ENCODE measurements at places on chromosomes 12 and 14. TPM values are rescaled to one million over a fixed set of nuclear protein-coding genes. Genes with fewer than 3 reads are reported as not detected.

GRIP1 gene
- total RNA-seq = not detected

C14orf132 gene
- 22.6 TPM for total RNA-seq

DNA sequence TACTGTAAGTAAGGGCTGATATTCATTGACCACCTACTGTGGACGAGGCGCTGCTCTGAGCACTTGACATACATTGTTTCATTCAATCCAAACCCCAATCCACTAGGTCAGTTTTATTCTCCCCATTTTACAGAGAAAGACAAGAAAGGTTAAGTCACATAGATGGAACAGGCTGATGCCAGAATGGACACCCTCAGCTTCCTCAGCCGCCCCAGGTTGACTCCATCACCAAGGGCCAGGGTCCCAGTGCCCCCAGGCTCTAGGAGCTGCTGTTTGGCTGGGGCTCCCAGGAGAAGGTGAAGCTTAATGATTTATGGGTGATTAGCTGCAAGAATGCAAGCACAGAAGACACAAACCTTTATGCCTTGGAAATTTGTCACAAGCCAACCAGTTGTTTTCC is 671 bp upstream of the AQP2 start:
- DNase-seq = no peak

CHD8 gene
- 28.6 TPM for total RNA-seq

DNA sequence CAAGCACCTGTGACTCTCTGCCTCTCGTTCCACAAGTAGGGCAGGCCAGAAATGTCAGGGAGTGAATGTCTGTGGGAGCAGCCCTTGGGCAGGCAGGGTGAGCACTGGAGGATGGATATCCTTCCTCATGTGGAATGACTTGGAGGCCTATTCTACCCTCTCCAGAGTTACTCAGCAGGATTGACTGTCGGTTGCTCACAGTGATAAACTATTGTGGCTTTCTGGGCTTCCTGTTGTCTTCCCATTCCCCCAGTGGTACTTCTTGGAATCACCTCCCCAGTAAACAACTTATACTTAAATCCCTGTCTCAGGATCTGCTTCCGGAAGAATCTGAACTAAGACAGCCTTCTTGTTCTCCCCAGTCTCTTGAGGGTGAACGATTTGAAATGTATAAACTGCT is 79.6 kb upstream of the MANSC4 start:
- DNase-seq = peak; percentile 35

GRCh38 chr14:64238049-64238448 is 56.1 kb downstream of the ESR2 start:
- no peak for DNase-seq

DNA sequence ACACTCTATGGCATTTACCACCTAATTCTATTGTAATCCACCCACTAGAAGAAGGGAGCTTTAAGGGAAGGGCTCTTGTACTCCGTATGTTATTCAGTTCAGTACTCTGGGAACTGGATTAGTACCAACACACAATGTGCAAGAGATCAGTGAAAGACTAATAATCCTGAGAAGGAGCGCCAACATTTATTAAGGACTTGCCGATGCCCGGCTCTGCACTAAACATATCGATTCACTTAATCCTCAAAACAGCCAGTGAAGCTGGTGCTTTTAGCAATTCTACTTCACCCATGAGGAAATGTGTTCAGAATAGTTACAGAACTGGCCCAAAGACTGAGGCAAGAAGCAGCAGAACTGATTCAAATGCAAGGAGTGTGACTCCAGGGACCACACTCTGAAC is 80.9 kb downstream of the RPS6KA5 start:
- no peak for DNase-seq

PRKD1 gene
- total RNA-seq = 4.3 TPM

- no peak for DNase-seq
Measured at GRCh38 chr14:41299924-41300323, 306.8 kb upstream of the LRFN5 start.

- DNase-seq = no peak
Measured at GRCh38 chr12:2051700-2052621, 826 bp upstream of the CACNA1C start.

DNA sequence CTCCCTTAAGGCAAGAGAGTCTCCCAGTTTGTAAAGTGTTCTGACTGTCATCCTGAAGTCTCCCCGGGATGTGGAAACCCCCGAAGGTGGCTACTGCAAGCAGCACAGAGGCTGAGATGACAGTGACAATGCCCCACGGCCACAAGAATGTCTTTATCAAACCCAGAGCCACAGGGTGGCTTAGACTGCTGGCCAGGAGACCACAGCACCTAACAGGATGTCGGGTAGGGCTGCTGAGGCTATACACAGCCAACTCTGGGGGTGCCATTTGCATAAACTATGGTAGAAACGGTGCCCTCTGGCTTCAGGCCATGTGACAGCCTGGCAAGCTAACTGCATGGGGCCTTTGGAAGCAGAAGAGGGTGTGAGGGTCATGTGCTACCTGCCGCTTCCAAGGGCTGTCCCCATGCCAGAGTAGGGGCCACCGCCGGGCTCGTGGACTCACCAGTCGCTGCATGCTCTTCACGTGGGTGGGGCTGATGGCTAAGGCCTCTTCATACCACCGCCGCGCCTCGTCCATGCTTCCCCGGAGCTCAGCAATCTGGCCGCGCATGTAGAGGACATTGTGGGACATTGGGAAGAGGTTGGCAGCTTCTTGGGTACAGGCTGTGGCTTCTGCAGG is 180.9 kb downstream of the CALM1 start:
- DNase-seq = no peak

KCNC2 gene
- not detected for total RNA-seq

- DNase-seq = no peak
Measured at GRCh38 chr14:21308132-21308478, 28.2 kb downstream of the RPGRIP1 start.

- no peak for DNase-seq
Measured at GRCh38 chr12:62841846-62842245, 93.1 kb downstream of the PPM1H start.

GPHN gene
- 12.1 TPM for total RNA-seq

PRR13 gene
- total RNA-seq = 86.6 TPM

DNA sequence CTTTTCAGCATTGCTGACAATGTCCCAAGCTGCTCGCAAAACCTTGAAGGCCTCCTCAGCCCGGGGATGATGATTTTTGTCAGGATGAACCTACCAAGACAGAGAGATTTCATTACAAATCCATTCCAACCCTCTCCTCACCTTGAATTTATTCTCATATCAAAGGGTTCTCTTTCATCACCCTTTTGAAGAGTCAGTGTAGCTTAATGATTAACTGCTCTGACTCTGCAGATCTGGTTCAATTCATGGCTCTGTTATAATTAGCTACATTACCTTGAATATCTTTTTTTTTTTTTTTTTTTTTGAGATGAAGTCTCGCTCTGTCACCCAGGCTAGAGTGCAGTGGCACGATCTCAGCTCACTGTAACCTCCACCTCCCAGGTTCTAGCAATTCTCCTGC is 5.6 kb downstream of the ORMDL2 start:
- no peak for DNase-seq

DNA sequence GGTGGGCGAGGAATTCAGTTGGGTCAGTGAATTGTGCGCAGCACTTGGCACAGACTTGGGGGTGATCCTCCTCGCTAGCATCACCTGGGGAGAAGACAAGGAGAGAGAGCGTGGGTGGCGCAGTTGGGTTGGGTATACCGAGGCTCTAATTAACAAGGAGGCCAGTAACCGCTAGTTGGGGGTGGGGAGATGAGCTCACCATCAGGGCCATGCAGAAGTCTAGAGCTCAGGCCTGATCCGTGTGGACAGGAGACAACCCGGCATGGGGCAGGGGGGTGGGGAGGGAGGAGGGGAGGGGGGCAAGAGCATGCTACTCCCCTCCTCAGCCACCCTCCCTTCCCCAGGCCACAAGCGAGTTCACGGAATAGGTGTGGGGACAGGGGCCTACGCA is 580 bp downstream of the SALL2 start:
- no peak for DNase-seq

GRCh38 chr12:39230086-39230485 is 212.8 kb downstream of the KIF21A start:
- peak; percentile 54 for DNase-seq

DNA sequence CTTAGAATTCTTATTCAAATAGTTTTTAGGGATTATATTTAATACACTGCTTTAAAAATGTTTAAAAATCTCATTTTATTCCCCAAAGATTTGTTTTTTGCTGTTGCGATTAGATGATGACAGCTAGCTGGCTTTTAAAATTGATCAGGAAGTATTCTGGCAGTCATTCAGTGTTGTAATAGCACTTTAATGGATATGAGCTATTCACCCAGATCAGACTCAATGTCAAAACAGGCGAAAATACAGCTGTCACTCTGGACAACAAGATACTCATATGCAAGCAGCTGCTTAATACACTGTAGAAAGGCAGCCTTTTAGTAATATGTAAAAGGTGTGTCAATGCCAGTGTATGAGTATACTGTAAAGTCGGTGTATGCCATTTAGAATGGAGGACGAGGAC is 91.7 kb downstream of the NPAS3 start:
- DNase-seq = no peak

DNA sequence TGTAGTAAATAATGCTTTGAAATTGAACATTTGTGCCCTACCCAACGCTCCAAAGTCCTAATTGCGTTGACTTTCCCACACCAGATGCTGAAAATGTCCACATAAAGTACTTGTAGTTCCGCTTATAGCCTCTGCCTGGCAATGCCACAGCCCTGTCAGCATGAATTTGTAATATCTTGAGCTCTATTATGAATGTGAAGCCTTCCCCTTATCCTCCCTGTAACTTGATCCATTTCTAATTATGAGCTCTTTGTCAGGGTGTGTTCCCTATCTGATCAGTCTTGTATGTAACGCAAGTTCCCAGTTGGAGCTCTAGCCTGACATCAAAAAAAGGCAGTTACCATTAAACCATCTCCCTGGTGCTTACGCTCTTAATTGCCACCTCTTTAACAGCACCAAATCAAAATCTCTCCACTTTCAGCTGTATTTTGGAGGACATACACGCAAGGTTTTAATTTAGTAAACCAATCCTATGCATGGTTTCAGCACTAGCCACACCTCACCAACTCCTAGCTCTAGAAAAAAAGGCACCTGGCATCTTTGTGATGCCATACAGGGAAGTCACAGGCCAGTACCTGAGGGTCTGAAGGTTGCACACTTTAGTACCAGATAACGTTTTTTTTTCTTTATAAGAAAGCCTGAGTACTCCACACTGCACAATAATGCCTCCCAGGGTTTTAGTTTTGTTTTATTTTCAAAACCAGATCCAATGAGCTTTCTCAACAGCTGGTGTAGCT is 69.3 kb downstream of the EEA1 start:
- no peak for DNase-seq

NGB gene
- not detected for total RNA-seq
